GM20000 (cell line): ENCODE measurements at places on chromosomes 1 and 21.

- no peak for DNase-seq
Measured at GRCh38 chr1:53001128-53001527, 60.9 kb upstream of the PODN start.

DNA sequence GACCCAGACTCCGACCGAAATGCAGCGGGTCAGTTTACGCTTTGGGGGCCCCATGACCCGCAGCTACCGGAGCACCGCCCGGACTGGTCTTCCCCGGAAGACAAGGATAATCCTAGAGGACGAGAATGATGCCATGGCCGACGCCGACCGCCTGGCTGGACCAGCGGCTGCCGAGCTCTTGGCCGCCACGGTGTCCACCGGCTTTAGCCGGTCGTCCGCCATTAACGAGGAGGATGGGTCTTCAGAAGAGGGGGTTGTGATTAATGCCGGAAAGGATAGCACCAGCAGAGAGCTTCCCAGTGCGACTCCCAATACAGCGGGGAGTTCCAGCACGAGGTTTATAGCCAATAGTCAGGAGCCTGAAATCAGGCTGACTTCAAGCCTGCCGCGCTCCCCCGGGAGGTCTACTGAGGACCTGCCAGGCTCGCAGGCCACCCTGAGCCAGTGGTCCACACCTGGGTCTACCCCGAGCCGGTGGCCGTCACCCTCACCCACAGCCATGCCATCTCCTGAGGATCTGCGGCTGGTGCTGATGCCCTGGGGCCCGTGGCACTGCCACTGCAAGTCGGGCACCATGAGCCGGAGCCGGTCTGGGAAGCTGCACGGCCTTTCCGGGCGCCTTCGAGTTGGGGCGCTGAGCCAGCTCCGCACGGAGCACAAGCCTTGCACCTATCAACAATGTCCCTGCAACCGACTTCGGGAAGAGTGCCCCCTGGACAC is 534 bp downstream of the C1orf56 start:
- DNase-seq: peak; percentile 85

DNA sequence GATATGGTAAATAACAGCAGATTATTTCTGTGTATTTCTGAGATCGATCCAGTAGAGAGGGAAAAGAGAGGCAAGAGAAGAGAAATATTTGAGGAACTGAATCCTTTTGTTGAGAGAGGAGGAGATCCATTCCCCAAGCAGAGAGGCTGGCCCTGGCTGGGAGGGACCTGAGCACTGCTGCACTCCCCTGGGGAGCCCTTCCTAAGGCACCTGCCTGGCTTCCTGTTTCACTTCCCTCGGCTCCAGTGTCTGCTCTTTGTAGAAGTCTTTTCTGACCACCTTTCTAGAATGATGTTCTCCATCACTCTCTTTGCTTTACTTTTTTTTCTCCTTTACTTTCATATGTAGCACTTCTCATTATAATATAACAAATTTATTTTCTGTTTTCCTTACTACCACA is 42.3 kb upstream of the SLC6A9 start:
- no peak for DNase-seq

DNA sequence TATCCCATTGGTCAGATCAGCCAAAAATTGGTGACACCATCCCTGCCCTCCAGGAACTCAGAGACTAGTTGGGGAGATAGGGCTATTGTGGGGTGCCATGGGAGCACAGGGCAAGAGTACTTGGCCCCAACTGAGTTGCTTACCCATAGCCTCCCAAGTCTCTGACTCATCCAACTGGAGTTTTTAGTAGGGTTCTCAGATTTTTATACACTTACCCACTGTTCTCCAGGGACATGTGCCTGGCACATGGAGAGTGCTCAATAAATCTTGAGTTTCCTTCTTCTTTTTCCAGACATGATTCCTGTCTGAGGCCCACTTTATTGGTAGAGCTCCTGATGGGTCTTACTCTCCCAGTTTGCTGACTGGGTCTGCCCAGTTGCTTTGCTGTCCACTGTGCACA is 56.7 kb downstream of the OVGP1 start:
- no peak for DNase-seq

- DNase-seq: no peak
Measured at GRCh38 chr1:169072945-169073725, 33.4 kb upstream of the ATP1B1 start.

- no peak for DNase-seq
Measured at GRCh38 chr1:208222376-208223126, 21.6 kb downstream of the PLXNA2 start.

DNA sequence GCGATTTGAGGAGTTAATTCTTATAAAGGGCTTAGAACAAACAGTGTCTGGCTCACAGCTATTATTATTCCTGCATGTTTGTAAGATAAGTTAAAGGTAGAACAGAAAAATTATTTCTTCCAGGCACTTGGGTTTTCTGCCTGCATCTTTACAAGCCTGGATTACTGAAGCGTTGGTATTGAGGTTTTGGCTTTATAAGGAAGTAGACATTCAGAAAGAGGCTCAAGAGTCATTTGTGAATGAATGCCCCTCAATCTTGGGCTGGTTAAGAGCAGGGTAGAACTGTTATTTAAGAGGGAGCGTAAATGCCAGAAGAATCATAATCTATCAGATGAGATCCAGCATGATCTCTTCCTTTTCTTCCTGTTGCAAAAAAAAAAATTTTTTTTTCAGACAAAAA is 77.3 kb upstream of the ARID1A start:
- no peak for DNase-seq

DNA sequence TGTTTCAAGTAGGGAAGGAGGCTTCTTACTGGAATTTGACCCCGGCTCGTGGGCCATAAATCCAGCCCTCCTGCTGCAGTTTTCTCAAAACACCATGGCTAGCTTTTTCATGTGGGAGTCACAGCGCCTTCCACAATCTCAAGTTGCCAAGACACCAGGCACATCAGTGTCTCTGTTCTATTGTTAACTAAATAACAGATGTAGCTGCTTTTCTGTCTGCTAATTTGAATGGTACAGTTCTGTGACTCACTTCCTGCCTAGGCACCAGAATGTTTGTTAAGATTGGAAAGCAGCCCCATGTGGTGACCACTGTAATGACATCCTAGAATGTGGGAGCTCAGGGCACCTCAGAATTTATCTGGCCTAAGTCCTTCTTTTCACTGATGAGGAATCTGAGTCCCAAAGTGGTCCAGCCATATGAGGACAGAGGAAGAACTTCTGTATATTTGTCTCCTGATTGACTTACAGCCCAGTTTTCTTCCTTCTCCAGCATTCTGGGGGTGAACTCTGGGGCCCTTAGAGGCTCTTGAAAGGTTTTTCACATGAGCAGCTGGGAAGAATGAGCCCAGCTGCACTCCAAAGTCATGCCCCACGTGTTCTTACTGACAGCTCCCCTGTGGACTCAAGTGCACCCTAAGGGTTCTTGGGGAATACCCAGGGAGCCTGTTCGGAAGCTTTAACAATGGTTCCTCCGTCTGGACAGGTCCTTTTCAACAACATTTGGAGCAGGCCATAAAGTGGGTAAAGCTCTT is 27.5 kb downstream of the TRIM45 start:
- DNase-seq: peak; percentile 33

GRCh38 chr1:996851-997712 is 2.8 kb downstream of the HES4 start:
- DNase-seq: no peak

GRCh38 chr1:117046781-117047180 is 13.3 kb upstream of the TTF2 start:
- DNase-seq: no peak

- no peak for DNase-seq
Measured at GRCh38 chr1:15764269-15764764, 5.7 kb downstream of the FBLIM1 start.

DNA sequence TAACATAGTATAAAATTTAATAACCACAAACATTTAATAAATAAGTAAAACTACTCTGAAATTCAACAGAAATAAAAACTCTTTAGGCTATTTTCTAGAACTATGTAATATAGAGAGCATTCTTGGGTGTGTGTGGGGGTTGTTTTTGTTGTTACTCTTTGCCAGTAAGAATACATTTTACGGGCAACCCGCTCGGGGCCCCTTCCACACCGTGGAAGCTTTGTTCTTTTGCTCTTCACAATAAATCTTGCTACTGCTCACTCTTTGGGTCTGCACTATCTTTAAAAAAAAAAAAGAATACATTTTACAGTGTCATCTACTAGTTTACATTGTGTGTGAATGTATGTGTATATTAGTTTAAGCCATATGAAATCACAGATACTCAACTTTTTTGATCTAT is 16.0 kb upstream of the GIPC2 start:
- no peak for DNase-seq

GRCh38 chr1:68197891-68198290 is 34.4 kb downstream of the WLS start:
- DNase-seq: no peak

DNA sequence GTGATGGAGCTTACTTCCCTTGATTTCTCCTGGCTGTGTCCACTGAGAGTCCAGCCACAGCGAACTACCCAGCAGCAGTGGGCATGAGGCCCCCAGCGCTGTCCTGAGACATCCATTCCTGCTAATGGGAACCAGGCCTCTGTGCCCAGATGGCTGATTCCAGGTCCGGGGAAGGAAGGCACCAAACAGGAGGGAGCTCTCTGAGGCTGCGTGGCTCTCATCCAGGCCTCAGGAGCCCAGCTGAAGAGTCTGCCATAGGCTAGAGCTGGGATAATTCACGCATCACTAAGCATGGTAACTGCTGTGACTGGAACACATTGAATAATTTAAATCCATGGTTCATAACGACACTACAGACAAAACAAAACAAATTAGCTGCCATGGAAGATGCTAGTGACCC is 24.7 kb upstream of the LRRC47 start:
- DNase-seq: no peak

- peak; percentile 90 for DNase-seq
Measured at GRCh38 chr1:31605908-31606427, 11.5 kb upstream of the HCRTR1 start.

GRCh38 chr1:232964601-232965000 is 14.2 kb downstream of the NTPCR start:
- DNase-seq: no peak

- peak; percentile 32 for DNase-seq
Measured at GRCh38 chr1:10735563-10736305, 60.7 kb downstream of the CASZ1 start.

- DNase-seq: no peak
Measured at GRCh38 chr1:25208092-25208491, 24.2 kb downstream of the SYF2 start.

GRCh38 chr1:210049616-210050015 is 111.6 kb downstream of the SYT14 start:
- DNase-seq: no peak

DNA sequence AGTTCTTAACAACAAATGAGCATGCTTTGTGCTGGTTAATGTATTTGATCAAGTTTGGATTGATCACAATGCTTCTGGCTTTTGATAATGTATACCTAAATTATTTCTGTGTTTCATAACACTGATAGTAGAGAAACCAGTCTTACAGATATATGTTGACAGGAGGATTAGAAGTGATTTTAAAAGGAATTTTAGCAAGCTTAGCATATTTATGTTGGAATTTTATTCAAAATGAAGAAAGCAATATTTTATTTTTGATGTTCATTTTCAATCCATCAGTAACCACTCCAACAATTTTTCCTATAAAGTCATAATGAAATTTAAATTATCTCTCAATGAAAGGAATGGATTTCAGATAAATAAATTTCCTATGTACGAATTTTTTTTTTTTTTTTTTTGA is 291.8 kb downstream of the HHIPL2 start:
- no peak for DNase-seq

DNA sequence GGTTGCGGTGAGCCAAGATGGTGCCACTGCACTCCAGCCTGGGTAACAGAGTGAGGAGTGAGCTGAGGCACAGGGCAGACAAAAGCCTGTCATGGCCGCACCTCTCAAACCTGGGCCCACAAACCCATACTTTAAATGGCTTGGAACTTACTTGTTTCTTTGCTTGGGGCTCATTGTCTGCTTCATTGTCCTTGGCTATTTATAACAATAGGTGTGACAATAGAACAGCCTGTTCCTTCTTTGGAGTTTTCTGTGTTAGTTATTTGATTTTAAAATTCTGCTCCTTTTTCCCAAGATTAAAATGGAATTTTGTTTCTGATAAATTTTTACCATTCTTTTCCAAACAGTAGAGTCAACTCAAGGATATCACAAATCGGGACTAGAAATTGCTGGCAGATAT is 94.7 kb downstream of the PBX1 start:
- DNase-seq: no peak

DNA sequence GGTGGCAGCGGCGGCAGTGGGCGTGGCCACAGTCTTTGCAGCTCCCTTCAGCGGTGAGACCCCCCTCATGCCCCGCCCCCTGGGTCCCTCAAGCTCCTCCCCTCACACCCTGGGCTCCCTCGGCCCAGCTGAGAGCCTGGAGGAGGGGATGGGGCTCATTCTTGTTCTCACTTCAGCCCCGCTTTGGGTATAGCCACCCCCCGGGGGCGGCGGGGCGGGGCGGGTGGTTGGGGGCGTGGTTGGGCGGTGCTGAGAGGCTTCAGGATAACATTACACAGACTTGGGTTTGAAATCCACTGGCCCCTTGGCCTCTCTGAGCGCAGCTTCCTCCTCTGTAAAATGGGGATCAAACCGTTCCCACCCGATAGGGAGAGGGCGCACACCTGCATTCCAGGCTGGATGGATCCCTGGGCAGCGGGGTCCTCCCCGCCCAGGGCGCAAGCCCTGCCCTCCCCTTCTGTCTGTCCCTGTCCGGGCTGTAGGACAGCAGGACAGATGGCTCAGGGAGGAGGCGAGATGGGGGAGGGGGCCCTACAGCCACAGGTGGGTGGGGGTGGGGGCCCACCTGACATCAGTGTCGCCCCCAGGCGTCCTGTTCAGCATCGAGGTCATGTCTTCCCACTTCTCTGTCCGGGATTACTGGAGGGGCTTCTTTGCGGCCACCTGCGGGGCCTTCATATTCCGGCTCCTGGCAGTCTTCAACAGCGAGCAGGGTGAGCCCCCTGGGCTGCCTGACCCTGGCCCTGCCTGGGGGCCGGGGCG is 5.1 kb downstream of the CLCNKA start:
- no peak for DNase-seq

- DNase-seq: no peak
Measured at GRCh38 chr1:38394303-38394702, 347.7 kb upstream of the POU3F1 start.

DNA sequence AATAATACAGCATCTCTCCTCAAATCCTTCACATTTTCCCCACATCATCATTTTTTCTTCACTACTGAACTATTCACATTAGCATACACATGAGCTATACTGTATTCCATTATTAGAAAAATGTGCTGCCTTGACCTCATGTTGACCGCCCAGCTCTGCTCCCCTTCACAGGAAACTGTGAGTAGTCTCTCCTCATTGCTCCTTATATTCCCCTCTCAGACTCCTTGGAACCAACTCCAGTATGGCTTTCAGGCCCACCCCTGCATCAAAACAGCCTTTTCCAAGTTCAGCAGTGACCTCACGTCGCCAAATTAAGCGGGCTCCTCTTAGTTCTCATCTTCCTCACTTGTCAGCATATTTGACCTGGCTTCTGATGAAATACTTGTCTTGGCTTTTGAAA is 59.2 kb upstream of the SPAG17 start:
- no peak for DNase-seq

DNA sequence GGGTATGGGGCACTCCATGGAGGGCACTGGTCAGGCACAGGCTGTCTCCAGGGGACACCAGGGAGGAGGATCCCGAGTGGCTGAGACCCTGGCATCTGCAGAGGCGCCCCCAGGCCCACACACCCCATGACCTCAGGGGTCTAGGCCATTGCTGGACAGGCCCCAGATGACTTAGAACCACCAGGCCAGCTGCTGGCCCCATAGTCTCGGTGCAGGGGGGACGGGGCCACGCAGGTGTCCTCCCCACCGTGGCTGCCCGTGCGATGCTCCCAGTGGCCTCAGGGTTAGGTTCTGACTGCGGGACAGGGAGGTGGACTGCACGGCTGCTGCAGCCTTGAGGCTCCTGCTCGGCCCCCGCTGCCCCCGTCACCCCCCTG is 44.0 kb downstream of the MORN1 start:
- DNase-seq: no peak
